ENCODE measurements at places on chromosomes 13 and 19. TPM values are rescaled to one million over a fixed set of nuclear protein-coding genes. Genes with fewer than 3 reads are reported as not detected.

GRCh38 chr19:7874897-7875273 lies 695 bp upstream of the PRR36 start:
- no peak for DNase-seq
- peaks cover 34% of the 10 kb centered on the region for H3K4me1 ChIP-seq
- no peaks in the 10 kb centered on the region for H3K36me3 ChIP-seq
- no peak overlapping the region for H3K27ac ChIP-seq
- peaks cover 29% of the 10 kb centered on the region for H3K27me3 ChIP-seq
- H3K4me3 ChIP-seq = peak overlapping the region; percentile 22

Gene CACNG7
- not detected for total RNA-seq

Gene PRSS57
- not detected for total RNA-seq

- no peaks in the 10 kb centered on the region for H3K36me3 ChIP-seq
- no peak for DNase-seq
- no peak overlapping the region for H3K27ac ChIP-seq
- H3K4me1 ChIP-seq = peaks cover 4% of the 10 kb centered on the region
- no peaks in the 10 kb centered on the region for H3K27me3 ChIP-seq
These were observed 4.8 kb upstream of the ANGPTL8 start for GRCh38 chr19:11234486-11235075.

- peaks cover 34% of the 10 kb centered on the region for H3K4me1 ChIP-seq
- peaks cover 75% of the 10 kb centered on the region for H3K36me3 ChIP-seq
- H3K4me3 ChIP-seq = peak overlapping the region; percentile 96
- no peaks in the 10 kb centered on the region for H3K27me3 ChIP-seq
- H3K27ac ChIP-seq = peak overlapping the region; percentile 96
- peak; percentile 24 for DNase-seq
These were observed 937 bp downstream of the ZNF841 start for GRCh38 chr19:52094526-52095130.

Gene CLDND2
- 8.5 TPM for total RNA-seq
